ENCODE measurements at places on chromosomes 4 and X.

DNA sequence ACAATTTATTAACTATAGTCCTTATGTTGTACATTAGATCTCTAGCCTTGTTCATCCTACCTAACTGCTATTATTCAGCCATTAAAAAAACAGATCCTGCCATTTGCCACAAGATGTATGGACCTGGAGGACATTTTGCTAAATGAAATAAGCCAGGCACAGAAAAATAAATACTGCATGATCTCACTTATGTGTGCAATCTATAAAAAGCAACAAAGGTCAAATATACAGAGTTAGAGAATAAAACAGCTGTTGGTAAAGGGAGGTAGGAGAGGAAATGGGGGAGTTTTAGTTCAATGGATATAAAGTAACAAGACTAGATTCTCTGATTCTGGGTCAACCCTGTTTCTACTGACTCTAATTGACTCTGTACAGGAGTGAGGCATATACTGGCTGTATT lies 103.3 kb upstream of the FAM9C start:
- no peak for DNase-seq

GRCh38 chr4:102867278-102868152 lies 1.3 kb upstream of the CISD2 start:
- DNase-seq = no peak

GRCh38 chr4:52099860-52100461 lies 48.9 kb downstream of the SPATA18 start:
- no peak for DNase-seq

DNA sequence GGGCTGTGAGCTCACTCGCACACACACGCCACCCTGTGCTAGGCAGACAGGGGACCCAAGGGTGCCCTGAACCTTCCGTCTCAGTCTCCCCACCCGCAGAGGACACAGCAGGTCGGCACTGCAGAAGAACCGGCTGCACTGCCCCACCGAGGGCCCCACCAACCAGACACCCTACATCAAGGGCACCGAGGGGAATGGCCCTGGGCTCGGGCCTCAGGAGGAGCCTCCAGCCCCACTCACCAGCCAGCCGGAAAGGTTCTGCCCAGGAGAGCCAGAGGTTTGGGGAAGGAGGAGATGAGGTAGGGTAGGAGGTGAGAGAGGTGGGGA lies 45.9 kb downstream of the FAM53A start:
- no peak for DNase-seq

GRCh38 chr4:99966692-99967091 lies 16.6 kb upstream of the H2AZ1 start:
- DNase-seq = no peak

GRCh38 chr4:24659241-24659961 lies 75.0 kb upstream of the DHX15 start:
- no peak for DNase-seq

DNA sequence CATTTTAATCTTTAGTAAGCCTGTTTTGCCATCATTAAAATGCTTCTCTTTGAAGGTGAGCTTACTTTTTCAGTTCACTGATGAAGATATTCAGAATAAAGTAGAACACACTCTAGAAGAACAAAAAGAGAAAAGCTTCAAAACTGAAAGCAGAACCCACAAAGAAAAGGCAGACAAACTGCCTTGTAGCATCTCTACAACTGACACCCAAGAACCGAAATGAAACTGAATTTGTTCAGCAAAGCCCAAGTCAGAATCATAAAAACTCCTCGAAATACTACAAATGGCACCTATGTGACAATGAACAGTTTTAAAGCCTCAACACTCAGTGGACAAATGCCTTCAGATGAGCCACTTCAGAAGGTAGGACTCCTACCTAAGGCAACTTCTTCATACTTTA lies 83.6 kb downstream of the MAML3 start:
- no peak for DNase-seq

DNA sequence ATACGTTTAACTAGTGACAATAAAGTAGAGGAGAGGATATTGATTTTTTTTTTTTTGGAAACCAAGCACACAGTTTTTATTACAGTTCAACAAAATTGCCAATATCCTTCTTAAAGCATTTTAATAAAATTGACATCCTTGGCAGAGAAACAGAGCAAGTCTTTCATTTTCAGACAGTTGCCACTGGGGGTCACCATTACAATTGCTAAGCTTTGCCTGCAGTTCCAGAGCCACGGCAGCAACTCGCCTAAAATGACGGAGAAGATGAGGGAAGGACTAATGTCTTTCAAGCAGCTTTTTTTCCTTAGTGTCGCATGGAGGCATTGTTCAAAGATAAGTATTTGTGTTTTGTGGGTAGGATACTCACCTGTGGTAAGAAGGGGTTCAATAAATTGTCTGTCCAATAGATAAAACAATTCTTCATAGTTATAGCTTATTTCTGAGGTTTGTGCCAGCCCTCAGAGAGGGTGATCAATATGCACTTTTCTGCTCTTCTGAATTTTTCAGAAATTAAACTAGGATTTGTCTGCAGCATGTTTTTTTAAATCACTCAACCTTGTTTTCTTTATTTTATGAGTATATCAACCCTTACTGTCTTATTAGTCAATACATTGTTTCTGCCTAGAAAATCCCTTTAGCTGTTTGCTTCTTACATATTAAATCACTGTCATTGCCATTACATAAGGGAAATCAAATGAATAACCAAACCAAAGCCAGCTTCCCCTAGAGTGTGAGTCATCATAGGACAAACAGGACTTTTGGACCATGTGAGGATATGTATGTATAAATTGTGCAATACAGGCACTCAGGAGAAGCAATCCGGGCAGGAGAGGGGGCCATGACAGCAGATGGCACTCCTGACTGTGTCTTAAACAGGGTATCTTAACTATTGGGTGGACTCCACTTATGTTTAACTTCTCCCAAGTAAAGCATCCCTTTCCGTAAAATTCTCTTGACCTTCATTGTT lies 508.1 kb upstream of the ARX start:
- no peak for DNase-seq

GRCh38 chr4:171812665-171813525 lies at the start of gene GALNTL6:
TSS of gene GALNTL6 (plus strand) at chr4:171813404.
- no peak for DNase-seq

GRCh38 chr4:22686141-22686540 lies 6.6 kb upstream of the GBA3 start:
- no peak for DNase-seq

- no peak for DNase-seq
Observed at GRCh38 chr4:2074588-2074987, 15.5 kb downstream of the NAT8L start.

- DNase-seq = no peak
Observed at GRCh38 chrX:123833387-123833786, 26.5 kb upstream of the XIAP start.

DNA sequence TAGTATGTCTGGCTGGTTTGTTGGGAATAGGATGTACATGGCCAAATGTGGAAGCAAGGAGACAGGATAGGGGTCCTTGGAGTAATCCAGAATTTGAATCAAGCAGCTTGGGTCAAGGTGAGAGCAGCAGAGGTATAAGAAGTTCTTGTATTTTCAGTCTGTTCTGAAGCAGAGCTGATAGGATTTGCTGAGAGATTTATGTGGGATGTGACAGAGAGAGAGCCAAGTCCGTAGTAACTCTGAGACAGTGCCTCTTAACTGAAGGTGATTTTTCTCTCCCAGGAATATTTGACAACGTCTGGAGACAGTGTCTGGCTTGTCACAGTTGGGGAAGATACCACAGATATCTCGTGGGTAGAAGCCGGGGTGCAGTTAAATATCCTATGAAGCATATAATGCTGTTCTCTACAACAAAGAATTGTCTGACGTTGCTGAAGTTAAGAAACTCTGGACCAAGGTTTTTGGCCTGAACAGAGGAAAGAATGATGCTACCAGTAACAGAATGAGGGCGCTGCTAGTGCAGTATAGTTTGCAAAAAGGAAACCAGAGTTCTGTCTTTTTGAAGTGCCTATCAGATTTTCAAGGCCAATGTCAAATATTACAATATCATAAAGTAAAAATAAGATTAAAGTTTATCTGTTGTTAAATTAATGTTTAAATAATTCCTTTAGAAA lies 184.0 kb downstream of the ARHGAP24 start:
- no peak for DNase-seq

Measured in breast epithelium (tissue), 4 donors.